ENCODE measurements at places on chromosomes 5 and 9. TPM values are rescaled to one million over a fixed set of nuclear protein-coding genes. Genes with fewer than 3 reads are reported as not detected.

- no peak for DNase-seq
These were observed 34.7 kb upstream of the MIER3 start for GRCh38 chr5:56986626-56986947.

DNA sequence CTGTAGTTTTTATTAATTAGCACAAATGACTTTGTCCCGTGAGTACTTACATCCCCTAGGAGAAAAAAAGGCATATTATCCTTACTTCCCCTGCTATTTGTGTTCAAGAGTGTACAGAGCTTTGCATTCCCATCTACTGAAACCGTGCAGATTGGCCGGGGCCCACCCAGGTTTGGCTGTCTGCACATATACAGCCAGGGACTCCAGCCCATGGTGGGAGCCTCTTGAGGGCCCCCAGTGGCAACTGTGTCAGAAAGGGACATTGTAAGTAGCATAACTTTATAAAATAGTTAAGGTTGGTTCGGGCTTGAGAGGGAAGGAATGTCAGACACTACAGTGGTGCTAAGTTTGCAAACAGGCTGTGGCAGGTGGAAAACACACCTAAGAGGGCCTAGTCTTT lies 24.7 kb downstream of the PHF2 start:
- DNase-seq: no peak

- no peak for DNase-seq
These were observed 7.0 kb downstream of the STOM start for GRCh38 chr9:121362813-121363621.

Gene APC
- 24.0 TPM for total RNA-seq

DNA sequence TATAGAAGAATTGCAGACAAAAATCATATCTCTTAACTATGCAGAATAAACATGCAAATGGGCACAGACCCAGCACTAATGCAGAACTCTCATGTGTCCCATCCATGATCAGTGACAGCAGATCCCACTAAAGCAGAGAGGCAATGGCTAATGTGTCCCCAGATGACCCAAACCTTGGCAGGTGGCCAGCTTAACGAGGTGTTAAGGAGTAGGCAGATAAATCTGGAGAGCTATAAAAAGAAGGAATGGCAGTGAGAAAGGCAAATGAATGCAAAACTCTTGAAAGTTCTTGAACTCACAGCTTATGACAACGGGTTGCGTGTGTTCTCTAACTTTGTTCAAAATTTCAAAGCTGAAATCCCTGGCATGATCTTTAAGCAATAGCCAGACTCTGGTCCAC lies 265.4 kb downstream of the RASEF start:
- DNase-seq: no peak

DNA sequence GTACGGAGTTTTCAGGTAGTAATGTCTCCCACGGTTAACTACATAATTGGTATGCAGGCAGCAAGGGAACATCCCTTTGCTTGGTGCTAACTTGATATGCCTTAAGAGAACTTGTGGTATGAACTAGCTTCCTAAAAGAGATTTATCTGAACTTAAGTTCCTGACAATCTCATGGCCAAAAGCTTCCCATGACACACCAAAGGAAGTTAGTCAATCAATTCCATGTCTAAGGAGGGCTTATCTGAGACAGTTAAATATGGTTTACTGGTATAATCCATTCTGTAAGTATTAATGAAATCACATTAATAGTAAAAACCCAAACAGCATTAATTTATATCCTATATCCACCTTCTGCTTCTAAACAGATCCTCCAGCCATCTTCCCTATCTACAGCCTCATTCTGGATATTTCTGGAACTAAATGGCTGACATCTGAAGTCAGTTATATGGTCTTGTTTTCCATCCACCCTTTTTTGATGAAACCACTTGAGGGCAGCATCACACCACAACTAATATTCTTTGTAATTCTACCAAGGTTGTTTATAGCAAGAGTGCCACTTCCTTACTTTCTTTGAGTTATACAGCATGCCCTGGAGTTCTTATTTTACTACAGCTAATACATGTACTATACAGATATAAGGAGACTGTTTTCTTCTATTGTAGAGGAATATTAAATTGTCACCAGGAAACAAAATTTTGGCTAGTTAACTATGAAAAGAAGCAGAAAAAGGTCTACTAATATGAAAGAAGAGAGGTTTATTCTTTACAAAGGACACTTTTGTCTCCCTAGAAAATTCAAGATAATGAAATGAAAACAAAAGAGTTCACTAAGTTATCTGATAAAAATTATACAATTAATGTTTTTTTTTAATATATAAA lies 34.7 kb downstream of the SHOC1 start:
- peak; percentile 52 for DNase-seq

Gene CNOT6
- 36.0 TPM for total RNA-seq

GRCh38 chr5:156617426-156617825 lies 232.7 kb upstream of the PPP1R2B start:
- no peak for DNase-seq

Gene LIX1
- total RNA-seq: not detected

Gene TAS2R1
- not detected for total RNA-seq

DNA sequence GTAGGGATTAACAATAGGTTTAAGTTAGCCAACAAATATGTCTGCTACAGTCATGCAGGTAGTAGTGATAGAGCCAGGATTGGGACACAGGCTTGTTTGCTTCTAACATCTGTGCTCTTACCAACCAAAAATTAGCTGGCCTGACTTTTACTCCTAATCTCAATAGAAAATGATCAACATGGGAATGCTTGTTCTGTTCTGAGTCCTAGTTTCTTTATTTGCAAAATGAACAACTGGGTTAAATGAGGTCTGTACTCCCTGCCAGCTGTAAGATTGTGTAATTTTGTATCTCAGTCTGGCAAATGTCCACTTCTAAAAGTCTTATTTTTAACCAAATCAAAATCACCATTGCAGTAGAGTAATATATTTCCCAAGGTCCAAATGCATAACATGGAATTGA lies 216.8 kb downstream of the NMUR2 start:
- no peak for DNase-seq

DNA sequence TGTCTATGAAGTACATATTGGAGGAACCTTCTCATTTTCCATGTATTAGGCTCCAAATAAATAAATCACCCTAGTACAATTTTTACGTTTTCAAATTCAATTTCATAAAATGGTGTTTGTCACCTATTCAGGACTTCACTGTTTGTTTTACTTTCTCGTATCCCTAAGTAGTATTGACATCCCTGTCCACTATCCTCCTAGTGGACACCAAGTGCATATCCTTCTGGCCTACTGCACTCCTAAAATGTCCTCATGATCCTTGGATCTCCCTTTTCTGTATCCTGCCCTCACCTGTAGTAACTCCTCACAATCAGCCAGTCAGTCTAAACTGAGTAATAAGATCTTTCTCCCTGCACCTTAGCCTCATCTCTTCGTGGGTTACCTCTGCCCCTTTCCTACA lies 539.9 kb downstream of the DMRTA1 start:
- no peak for DNase-seq

GRCh38 chr5:41788941-41789368 lies 81.3 kb downstream of the OXCT1 start:
- no peak for DNase-seq

Gene PIP5KL1
- total RNA-seq: 2.5 TPM

GRCh38 chr5:42636425-42636824 lies 120.2 kb upstream of the CCDC152 start:
- no peak for DNase-seq

DNA sequence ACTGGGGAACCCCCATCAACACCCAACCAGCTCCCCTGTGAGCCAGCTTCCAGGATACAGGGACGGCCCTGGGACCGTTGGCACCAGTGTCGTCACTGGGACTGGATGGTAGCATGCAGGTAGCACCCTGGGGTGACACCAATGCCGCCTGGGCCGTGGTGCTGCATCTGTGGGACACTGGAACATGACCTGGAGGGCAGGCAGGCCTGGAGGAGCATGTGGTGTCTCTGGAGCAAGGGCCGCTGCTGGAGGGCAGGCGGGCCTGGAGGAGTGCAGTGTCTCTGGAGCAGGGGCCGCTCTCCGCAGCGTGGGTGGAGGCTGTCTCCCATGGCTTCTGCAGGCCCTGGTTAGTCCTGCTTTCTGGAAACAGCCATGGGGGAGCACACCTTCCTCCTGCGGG lies 13.1 kb downstream of the LPCAT1 start:
- DNase-seq: peak; percentile 0

Gene GTF3C5
- 91.8 TPM for total RNA-seq

Gene PCDHB16
- not detected for total RNA-seq

GRCh38 chr9:16337322-16338029 lies 533.0 kb downstream of the BNC2 start:
- no peak for DNase-seq

Gene CCL28
- 8.4 TPM for total RNA-seq

DNA sequence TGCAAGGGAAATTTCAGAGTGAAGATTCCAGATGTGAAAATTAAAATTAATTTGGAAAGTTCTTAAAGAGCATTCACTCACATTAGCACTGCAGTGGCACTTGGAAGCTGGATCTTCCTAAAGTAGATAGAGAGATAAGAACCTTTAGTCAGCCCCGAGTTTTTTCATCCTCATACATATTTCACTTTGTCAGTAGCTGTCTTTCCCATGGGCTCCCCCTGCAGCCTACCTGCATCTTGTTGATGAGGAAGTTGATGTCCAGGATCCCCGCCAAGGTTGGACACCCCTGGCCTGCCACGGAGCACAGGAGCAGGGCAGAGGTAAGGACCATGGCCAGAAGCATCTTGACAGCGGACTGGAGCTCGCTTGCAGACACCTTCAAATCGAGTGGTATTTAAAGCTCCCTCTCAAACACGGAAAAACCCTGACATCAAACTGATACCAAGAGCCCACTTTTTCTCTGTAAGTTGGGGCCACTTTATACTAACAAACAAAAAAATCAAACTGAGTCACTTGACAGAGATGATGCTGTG lies at the start of gene IL9:
Gene IL9, minus strand, starts transcription at position 368 of the 533 bp plus-strand sequence. Its CDS starts 25 bp downstream, at position 343.
- DNase-seq: no peak

Gene TUSC1
- not detected for total RNA-seq

Gene ADAMTSL1
- not detected for total RNA-seq

DNA sequence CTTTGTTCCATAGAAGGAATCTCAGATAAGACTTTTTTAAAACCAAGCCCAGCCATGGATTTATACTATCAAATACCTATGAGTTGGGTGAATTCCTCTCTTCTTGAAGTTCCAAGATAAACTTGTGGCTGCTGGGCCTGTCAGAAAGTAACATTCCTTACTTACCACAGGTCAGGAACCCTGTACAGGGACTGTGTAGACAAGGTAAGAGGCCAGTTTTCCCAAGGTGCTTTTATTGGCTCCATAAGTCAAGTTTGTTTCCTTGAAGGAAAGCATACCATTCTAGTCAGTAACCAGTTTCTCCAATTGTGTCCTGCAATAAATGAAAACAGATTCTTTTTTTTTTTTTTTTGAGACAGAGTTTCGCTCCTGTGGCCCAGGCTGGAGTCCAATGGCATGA lies 8.8 kb upstream of the CLTB start:
- DNase-seq: no peak

DNA sequence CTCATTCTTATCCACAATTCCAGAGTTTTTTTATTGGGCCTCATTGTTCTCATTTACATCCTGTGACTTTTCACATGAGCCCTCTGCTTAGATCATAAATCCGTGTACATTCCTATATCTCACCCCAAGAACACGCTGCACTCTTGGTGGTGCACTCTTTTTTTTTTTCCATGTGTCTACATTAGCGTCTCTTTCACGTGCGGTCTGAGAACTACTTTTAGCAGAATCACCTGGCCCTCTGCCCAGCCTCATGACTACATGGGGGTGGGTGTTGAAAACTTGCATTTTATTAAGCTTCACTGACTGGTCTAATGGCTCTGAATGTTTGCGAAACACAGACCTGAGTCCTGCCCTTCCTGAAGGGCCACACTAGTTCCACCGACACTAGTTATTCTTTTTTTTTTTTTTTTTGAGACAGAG lies 18.6 kb downstream of the C9orf57 start:
- no peak for DNase-seq

Gene FOXD4L5
- total RNA-seq: 0.09 TPM

- no peak for DNase-seq
These were observed 21.6 kb downstream of the NFX1 start for GRCh38 chr9:33311953-33312352.

DNA sequence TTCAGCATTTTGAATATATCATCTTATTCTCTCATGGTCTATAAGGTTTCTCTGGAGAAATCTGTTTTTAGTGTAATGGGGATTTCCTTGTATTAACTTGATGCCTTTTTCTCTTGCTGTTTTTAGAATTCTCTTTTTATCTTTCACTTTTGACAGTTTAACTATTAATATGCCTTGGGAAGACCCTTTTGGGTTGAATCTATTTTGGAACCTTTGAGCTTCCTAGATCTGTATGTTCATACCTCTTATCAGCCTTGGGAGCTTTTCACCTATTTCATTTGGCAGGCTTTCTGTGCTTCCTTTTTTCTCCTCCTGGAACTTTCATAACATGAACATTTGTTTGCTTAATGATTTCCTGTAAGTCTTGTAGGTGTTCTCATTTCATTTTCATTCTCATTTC lies 22.2 kb downstream of the RCL1 start:
- no peak for DNase-seq

- no peak for DNase-seq
These were observed 6.5 kb upstream of the EGFL7 start for GRCh38 chr9:136656183-136656738.

Gene CAMK2A
- total RNA-seq: not detected

DNA sequence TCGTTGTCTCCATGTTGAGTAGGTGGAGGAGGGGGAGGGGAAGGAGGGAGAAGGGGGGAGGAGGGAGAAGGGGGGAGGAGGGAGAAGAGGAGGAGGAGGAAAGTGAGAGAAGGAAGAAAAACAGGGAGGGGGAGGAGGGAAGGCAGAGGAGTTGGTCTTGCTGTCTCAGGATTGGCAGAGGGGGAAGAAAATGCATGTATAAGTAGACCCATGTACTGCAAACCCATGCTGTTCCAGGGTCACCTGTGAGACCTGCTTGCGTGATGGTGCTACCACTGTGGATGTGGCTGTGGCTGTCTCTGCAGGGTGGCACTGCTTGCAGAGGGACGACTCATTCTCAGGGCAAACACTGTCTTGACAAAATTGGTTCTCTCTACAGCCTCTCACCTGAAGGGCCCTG lies 76.3 kb downstream of the PTCH1 start:
- no peak for DNase-seq

- DNase-seq: no peak
These were observed 162.3 kb downstream of the KDM4C start for GRCh38 chr9:6920041-6920440.

- DNase-seq: no peak
These were observed 5.2 kb downstream of the KIF12 start for GRCh38 chr9:114093761-114094505.

- no peak for DNase-seq
These were observed 122.1 kb upstream of the SPRY4 start for GRCh38 chr5:142446960-142447279.

DNA sequence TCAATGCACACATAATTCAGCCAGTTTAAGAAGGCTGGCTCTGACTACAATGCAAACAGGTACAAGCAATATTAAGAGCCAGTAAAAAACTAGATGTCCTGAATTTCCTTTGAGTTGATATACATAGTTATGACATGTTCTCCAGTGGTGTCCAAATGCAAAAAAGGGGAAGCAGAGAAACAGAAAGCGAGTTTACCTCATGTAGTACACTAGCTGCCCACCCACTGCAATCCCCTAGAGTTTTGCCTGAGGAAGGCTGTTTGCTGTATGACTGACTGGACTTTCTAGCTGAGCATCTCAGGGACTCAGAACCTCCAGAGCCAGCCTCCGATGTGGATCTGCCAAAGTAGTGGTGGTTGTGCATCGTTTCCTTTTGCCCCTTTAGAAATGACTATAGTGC lies 44.8 kb upstream of the SLC1A3 start:
- no peak for DNase-seq

Data from CD8-positive, alpha-beta memory T cell (primary cell).